ENCODE measurements at places on chromosomes 1 and 21.
A peak's percentile ranks its signal among the peaks of the same experiment; 100 is the strongest.

DNA sequence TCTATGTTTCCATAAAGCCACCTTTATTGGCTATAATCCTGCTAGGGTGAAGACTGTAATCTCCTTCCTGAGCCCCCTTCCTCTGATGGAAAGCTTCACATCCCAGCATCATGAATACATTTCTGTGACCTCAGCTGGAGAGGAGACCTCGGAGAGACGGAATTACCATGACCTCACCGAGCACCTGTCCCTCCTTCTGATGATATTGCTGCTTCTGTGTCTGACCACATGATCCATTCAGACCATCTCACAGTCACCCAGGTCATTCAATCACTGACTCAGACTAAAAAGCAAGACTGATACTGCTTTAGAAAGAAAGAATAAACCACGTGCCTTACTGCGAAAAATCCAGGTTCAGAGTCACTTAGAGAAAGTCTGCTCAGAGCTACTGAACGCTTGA lies 8.8 kb downstream of the KCND3 start:
- DNase-seq = no peak

GRCh38 chr1:221228594-221228993 lies 349.4 kb downstream of the HLX start:
- DNase-seq = no peak

DNA sequence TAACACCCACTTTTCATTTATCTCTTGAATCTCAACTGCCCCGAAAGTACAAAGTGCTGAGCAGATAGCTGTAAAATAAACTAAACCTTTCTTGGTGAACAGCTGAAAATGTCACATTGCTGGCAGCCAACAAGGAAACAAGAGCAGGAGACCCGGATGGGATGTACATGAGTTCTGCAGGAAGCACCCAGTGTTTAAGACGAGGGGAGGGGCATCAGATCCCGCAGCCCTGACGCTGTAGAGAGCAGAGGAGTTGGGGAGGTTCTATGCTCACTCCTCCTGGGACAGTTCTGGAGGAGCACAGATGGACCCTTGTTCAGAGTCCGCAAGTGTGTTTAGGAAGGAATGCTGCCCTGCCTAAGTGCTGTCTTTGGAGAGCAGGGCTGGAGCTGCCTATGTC lies 32.0 kb upstream of the EPHA8 start:
- no peak for DNase-seq

DNA sequence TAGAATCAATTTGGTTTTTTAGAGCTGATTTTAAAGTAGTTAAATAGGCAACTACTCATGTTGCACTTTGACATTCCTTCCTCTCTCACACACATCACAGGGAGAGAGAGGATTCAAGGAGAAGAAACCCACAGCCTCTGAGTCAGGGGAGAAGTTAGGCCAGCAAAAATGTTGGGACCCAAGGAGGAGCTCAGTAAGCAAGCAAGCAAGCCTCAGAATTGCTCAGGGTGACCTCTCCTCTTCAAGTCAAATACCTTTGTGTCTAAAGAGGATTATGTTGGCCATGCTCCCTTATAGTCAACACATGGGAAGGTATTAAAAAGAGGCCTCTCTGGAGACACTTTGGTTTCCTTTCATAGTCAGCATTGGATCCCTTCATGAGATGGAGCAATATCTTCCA lies 80.5 kb upstream of the WARS2 start:
- no peak for DNase-seq

GRCh38 chr1:33277488-33278084 lies 21.3 kb downstream of the ZNF362 start:
- no peak for DNase-seq

DNA sequence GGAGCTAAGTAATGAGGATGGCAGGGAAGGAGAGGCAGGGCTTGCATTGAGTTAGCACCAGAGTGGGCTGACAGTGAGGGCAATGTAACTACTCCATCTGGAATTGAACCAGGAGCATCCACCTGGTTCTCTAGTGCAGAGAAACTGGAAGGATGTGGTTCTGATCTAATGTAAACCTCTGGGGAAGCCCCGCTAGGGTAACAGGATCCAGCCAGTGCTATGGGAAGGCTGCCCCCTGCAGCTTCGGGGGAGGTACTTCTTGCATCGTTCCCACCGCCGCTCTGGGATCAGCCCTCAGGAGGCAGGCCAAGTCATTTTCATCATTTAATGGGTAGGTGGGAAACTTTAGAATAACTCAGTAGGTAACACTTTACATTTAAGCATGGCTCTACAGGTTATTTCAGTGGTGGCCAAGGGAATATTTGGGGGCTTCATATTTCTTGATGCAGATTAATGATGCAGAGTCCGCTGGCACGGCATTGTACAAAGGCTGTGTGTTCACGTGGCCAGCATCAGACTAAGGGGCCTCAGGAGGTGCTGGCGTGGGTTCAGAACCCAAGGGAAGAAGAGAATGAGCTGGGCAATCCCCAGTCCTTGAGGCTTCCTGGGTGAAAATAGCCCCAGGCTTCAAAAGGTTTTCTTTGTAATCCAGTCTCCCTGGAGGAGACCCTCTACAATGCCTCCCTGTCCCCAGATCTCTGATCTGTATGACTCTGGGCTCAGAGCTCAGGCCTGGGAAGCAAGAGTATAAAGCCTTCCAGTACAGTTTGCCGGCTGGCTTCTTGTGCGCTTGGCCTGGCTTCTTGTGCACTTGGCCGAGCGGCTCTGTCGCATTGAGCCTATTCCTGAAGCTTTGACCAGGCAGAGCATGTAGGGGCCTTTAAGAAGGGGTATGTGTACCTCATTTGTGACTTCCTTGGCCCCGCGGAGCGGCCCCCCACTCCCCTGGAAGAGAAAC lies 26.4 kb upstream of the KAZN start:
- DNase-seq = no peak

DNA sequence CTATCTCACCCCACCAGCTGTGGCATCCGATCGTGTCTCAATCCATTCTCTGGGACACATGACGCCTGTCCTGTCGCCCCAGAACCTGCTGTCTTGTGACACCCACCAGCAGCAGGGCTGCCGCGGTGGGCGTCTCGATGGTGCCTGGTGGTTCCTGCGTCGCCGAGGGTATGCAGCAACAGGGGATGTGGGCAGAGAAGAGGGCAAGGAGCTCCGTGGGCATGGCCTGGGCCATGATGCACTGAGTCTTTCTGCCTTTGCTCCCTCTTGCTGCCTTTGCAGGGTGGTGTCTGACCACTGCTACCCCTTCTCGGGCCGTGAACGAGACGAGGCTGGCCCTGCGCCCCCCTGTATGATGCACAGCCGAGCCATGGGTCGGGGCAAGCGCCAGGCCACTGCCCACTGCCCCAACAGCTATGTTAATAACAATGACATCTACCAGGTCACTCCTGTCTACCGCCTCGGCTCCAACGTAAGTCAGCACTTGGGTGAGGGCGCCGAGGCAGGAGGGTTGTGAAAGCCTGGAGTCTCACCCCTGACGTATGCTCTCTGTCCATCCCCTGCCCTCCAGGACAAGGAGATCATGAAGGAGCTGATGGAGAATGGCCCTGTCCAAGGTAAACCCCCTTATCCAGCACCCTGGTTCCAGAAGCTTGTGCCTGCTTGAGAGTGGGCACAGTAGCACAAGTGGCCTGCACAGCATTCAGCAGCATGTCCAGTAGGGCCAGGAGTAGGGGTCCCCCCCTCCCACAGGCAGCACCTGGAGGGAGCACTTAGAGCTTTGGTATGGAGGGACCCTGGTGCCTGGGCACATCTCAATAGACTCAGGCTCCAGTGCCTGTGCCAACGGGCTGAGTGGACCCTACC lies 8.8 kb downstream of the TINAGL1 start:
- no peak for DNase-seq

GRCh38 chr1:153415850-153416570 lies at the start of gene S100A7A:
S100A7A (plus strand) TSS chr1:153416520; CDS start chr1:153418083, 1,563 bp downstream.
- DNase-seq = no peak

GRCh38 chr1:215569986-215570824 lies 3.1 kb downstream of the KCTD3 start:
- no peak for DNase-seq

GRCh38 chr21:43023175-43023574 lies 48.8 kb downstream of the PKNOX1 start:
- peak; percentile 44 for DNase-seq

GRCh38 chr21:35239811-35240219 lies 190.7 kb upstream of the RUNX1 start:
- DNase-seq = no peak

GRCh38 chr1:20191266-20191825 lies 5.0 kb upstream of the PLA2G2C start:
- no peak for DNase-seq

DNA sequence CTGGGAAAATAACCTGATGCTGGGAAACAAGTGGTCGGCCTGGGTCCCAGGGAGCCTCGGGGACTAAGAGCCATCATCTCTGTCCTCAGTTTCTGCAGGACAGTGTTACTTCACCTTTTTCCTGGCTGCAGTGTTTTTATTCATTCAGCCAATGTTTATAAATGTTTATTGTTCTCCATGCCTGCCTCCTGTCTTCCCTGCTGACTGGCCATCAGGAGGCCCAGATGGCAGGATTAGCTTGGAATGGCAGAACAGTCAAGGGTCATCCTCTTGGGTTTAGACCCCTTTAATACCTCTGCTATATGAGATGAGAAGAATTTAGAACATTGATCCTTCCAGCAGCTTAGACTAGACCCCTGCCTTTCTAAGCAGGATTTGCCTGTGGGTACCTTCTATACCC lies 13.3 kb downstream of the MAPKAPK2 start:
- no peak for DNase-seq

DNA sequence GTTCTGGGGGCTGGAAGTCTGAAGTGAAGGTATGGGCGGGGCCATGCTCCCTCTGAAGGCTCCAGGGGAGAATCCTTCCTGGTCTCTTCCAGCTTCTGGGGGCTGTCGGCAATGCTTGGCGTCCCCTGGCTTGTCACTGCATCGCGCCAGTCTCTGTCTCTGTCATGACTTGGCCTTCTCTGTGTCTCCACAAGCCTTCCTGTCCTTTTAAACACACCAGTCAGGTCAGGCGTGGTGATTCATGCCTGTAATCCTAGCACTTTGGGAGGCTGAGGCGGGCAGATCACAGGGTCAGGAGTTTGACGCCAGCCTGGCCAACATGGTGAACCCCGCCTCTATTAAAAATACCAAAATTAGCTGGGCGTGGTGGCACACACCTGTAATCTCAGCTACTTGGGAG lies 125.3 kb downstream of the ACTL8 start:
- DNase-seq = no peak

DNA sequence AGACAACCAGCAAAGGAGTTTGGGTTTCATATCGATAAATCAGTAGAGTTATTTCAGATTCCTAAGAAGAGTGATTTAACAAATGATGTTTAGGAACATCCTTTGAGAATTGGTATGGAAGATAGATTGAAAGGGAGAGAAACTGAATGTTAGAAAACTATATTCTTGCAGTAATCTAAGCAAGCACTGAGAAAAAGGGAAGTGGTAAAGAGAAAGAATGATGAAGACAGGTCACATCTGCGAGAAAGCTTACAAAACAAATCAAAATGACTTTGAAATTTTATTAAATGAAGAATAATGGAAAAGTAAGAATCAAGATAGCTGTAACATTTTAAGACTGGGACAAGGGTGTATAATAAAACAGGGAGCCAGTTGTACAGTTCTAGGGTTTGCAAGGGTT lies 177.0 kb downstream of the HS2ST1 start:
- DNase-seq = no peak

DNA sequence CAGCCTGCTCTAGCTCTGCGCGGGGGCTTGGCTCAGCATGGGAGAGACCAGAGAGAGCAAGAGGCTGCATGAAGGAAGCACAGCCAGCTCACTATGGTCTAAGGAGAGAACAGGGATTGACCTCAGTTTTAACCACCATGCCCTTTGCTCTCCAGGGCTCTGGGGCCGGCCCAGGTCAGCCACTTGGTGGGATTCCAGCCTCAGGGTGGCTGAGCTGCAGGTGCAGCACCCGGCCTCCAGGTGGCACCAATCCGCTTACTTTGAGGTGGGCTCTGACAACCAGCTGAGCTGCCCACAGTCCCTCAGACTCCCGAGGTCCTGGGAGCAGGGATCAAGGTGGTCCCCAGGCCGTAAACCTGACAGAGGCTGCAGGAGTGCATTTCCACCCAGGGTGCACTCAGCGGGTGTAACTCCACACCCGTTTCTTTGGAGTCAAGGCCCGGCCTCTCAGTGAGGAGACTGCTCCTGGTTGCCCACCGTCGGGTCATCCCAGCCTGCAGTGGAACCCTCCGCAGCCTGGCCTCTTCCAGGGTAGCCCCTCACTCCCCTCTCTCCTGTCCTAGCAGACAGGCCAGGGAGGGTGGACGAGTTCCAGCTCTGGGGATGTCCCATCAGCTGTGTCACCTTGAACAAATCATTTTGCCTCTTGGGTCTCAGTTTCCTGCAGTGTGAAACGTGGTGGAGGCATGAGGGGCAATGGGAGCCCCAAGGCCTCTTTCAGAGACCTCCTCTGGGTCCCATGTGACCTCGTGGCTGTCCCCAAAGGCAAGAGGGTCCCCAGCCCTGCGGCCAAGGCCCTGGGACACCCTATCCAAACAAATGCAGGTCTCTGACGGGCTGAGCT lies 607 bp upstream of the LGR6 start:
- DNase-seq = peak; percentile 54

GRCh38 chr1:47483651-47484050 lies 45.8 kb downstream of the FOXD2 start:
- DNase-seq = no peak

DNA sequence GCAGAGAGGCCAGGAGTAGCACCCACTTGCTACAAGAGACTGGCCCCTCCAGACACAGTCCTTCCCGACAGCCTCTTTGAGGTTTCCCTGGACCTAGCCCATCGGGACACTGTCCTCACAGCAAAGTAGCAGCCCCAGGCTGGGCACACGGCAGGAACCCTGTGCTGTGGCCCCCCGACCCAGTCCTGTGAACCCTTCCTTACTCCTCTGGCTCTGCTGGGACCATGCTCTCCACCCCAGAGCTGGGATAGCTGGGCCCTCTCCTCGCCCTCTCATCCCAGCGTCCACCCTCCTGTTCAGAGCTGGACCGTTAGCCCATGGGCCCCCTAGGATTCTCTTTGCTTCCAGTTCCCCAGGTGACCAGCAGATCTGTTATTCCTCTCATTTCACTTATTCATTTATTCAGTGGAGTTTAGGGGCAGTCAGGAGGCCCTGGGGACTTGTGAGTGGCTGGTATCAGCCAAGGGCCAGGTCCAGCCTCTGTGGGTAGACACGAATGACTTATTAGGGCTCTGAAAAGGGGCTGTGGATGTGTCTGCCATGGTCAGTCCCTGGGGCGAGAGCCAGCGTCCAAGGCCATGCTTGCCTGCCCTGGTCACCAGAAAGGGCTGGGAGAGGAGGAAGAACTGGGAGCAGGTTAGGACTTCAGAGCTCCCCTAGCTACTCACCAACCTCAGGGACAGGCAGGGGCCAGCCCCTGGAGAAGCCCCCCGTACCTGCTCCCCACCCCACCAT lies 117.6 kb upstream of the RUNX3 start:
- no peak for DNase-seq

DNA sequence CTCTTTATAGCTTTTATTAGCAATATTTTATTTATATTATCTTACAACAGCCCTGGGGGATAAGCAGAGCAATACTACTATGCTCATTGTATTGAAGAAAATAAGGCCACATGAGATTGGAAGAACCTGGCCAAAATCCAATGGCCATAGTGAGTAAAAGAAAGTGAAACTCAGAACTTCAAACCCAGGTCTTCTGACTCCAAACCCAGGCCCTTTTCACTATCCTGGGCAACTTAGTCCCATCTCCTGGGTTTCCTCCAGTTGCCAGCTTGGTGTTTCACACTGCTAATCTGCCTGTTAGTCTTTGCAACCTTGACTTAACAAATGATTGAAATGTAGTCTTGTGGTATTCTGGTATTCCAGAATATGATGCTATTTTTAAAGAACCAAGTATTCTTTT lies 22.4 kb upstream of the EXO1 start:
- no peak for DNase-seq

GRCh38 chr1:20366463-20367115 lies 75.9 kb downstream of the VWA5B1 start:
- DNase-seq = no peak

GRCh38 chr1:61140778-61141177 lies 58.4 kb downstream of the NFIA start:
- no peak for DNase-seq

Measured in prostate gland (tissue), 2 donors.